ENCODE measurements at places on chromosomes 5 and 9.

DNA sequence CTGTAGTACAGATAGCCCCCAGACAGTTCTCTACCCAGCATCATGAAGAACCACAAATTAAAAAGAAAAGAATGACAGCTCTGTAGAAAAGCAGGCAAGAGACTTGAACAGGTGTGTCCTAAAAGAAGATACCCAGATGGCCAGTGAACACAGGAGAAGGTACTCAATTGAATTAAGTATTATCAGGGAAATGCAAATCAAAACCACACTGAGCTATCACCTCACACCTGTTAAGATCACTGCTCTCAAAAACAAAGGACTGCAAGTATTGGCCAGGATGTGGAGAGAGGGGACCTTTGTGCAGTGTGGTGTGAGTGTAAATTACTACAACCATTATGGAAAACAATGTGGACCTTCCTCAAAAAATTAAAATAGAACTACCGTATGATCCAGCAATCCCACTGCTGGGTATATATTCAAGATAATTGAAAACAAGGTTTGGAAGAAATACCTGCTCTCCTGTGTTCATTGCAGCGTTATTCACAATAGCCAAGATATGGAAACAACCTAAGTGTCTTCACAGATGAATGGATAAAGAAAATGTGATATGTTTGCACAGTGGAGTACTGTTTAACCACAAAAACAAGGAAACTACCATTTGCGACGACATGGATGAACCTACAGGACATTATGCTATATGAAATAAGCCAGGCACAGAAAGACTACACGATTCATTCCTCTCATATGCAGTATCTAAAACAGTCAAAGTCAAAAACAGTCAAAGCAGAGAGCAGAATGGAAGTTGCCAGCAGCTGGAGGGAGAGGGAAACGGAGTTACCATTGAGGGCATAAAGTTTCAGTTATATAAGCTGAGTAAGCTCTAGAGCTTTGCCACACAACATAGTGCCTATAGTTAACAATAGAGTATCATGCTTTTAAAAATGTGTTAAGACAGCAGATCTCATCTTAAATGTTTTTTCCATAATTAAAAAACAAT lies 102.6 kb downstream of the WNK2 start:
- DNase-seq: no peak

DNA sequence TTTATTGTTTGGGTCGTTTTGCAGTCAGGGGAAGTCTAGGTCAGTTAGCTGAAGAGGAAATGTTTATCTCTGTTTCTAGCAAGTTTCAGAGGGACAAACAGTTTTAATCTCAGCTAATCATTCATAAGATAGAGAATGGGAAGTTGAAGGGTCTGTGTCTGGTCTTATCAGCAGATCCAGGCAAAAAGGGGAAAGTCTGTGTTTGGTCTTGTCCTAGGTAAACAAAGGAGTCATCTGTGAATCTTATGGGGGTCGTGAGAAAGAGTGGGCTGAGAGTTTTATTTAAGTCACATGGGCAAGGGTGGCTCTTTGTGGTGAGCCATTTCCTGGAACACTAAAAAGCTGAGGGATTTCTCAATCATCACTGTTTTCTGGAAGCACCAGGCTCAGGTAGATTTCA lies 5.6 kb upstream of the SNCAIP start:
- DNase-seq: no peak

DNA sequence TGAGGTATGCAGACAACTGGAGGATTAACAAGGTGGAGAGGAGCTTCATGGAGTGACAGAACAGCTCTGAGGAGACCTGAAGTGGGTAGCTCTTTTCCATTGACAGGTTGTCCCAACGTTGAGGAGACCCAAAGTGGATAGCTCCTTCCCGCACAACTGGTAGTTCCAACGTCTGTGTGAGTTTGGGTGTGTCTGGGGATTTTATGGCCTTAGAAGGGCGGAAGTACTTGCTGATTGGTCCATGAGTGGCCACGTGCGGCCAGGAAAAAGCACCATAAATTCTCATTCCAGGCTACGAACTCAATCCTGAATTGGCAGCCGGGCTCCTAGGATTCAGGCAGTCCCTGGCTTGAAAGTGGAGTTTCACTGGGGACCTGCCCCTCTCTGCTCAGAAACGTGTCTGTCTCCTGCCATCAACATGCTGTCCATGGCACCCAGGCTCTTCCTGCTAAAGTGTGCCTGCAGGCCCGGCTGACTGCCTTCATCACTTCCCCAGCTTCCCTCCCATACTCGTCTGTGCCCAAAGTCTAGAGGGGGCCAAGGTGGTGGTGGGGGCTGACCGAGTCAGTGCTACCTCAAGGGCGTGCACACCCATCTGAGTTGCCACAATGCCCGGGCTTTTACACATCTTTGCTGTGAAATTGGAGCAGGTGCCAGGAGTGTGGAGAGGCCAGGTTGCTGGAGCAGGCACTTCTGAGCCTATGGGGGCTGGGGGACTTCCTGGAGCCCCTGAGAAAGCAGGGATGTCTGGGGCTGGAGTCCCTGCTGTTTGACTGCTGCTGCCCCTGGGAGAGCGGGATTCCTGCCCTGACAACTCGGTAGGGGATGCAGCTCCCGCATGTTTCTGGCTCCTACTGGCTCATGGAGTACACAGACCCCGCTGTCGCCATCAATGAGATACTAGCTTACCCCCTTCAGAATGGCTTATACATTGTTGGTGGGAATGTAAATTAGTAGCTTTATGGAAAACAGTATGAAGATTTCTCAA lies 2034.6 kb upstream of the ACO1 start:
- no peak for DNase-seq

GRCh38 chr9:95808011-95808410 lies 67.5 kb upstream of the ERCC6L2 start:
- no peak for DNase-seq

GRCh38 chr9:19630760-19631159 lies 158.1 kb downstream of the SLC24A2 start:
- no peak for DNase-seq

DNA sequence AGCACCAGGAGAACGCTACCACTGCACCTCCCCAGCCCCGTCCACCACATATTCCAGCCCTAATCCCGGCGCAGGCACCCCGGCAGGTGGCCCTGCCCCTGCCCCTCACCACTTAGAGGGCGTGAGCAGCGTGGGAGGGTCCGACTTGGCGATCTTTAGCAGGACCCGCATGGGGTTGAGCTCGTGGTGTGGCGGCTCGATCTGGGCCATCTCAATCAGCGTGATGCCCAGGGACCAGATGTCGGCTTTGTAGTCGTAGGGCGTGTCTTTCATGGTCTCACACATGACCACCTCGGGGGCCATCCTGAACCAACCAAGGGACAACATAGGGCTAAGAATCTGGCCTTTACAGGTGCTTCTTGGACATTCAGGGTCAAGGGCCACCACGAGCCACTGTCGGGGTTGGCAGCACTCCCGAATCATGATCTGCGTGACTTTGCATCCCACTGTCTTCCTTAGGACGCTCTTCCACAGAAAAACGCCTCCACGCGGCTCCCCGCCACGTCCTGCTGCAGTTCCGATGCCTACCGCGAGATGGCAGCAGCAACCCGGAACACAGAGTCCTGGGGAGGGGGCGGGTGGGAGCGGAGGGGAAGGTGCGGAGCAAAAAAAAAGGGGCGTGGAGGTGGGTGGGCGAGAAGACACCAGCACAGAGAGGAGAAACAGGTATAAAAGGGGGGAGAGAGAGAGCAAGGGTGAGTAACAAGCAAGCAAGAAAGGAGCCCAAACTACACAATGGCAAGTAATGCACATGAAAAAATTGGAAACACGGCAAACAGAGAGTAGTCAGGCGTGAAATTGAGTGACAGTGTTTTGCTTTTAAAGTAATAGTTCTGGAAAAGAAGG lies 81.3 kb downstream of the STK10 start:
- no peak for DNase-seq

GRCh38 chr5:148830211-148830610 lies 3.8 kb downstream of the ADRB2 start:
- DNase-seq: no peak

DNA sequence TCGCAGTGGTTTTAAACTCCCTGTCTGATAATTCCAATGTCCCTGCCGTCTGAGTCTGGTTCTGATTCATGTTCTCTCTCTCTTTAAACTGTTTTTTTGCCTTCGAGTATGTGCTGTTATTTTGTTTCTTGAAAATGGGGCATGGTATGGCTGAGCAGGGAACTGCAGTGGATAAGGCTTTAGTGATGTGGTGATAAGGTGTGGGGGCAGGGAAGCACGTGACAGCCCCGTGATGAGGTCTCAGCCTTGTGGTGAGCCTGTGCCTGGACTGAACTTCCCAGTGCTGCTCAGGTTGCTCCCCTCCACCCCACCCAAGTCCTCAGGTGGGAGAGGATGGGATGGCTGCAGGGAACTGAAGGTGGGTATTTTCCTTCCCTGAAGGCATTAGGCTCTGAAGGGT lies 5.5 kb upstream of the ZNF354B start:
- DNase-seq: no peak

GRCh38 chr5:78639791-78640190 lies 8.8 kb downstream of the LHFPL2 start:
- no peak for DNase-seq

DNA sequence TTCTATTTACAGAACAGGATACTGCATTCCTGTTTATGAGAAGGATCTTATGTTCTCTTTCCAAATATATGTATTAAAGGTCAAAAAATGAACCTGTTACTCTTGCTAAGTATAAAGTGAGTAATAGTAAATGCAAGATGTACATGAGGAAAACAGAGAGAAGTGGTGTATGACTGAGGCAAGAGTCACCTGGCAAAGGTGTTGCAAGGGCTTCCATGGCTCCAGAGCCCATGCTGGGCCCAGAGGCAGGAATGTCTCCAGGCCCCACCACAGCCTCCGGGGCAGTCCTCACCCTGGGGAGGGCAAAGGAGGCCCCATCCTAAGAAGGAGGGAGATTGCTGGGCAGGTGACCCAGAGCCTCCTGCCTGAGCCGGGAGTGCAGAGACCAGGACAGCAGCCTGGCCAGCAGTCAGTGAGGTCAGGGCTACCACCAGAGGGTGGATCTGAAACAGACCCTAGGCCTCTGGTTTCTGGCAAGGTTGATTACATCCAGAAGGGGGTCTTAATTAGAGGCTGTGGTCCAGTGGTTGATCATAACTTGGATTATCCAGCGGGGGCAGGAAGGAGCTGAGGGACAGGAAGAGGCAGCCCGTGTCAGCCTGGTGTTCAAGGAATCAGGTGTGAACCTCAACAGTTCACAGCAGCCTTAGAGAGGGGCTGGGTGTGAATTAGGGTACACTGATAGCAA lies 57.3 kb upstream of the CPLX2 start:
- DNase-seq: no peak

DNA sequence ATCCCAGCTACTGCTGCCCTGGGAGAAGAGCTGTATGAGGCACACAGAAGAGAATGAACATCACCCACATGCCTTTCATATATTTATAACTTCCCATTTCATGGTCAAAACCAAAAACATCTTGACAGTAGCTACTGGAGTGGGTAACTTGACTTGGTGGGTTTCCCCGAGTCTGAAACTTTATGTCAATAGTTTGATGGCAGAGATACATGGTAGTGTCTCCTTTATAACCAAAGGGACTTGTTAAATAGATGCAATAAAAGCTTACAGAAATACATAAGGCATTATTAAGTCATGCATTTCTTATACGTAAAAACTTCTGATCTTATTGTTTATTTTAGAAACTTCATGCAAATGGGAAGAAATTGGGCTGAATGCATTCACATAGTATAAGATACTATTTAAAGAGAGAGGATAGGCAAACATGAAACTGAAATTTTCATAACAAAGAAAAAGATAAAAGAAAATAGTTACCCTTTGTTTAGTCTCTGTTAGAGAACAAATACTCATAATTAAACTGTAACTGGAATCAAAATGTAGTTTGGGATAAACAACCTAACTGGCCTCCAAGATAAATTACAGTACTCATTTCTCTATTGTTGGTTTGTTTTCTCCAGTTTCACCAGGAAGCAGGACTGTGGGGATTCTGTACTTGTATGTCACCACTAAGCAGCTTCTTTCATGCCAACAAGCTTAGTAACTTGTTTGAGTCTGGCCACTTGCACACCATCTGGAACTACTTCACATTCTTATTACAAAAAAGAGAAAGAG lies 459.3 kb upstream of the MEF2C start:
- no peak for DNase-seq

- DNase-seq: no peak
These were observed 3.0 kb downstream of the NOXA1 start for GRCh38 chr9:137426018-137426681.

DNA sequence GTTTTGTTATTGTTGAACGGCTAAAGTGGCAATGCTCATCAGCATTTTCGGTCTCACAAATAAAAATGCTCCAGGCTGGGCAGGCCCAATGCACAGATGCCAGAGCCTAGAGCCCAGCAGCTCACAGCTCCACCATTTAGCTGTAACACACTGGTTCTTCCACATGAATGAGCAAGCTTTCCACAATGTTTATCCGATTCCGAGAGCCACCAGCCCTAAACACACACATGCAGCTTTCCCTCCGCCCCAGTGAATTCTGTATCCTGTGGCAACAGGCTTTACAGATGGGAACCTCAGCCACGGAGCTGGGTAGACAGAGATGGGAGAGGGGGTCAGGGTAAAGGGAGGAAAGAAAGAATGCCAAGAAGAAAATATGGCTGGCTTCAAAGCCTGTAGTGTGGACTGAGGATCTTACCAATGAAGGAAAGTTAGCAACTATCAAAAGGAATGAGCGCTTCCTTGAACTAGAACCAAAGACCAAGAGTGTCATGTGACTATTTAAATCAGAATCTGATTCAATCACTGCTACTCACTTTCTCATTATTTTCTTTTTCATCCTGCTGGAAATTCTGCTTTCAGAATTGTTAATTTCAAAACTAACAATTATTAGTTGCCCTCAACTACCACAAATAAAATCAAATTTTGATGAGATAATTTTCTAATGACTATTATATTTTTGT lies 77.1 kb downstream of the MRPS27 start:
- no peak for DNase-seq

DNA sequence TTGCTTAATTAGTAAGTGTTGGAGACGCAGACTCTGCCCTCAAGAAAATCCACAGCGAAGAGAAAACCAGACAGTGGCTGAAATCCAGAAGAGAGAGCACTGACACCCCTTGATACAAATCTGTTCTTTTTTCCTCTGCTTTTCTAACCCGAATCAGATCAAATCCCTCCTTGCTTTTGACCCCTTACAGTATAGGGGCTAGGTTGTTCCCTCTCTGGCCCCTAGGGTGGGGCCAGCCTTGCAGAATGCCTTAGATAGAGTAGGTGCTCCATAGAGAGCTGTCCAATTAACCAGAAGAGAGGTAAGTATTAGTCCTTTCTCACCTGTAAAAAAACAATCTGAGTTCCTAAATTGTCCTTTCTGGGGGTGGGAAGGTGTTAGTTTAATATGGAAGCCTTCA lies 10.1 kb downstream of the C1QTNF2 start:
- DNase-seq: no peak

DNA sequence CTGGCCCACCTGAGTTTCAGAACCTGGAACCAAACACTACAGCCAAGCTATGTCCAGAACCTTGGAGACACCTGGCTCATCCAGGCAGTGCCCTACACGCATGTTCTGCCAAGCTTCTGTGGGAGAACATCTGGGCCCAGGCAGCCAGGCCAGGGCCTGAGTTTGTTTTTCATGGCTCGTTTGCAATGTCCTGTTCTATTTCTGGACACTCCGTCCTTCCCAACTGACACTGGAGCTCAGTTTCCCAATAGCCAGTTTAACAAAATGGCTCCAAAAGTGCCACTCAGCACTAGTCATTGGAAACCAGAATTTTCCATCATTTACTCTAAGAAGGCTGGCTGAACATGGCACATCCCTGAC lies 38.6 kb downstream of the SH3RF2 start:
- DNase-seq: no peak

GRCh38 chr5:173331956-173332479 lies 3.8 kb upstream of the STC2 start:
- peak; percentile 68 for DNase-seq

Measured in stimulated activated CD8-positive, alpha-beta memory T cell treated with anti-CD3 and anti-CD28 coated beads, Interleukin-7, amount 100 ng/mL, for 48 hours (primary cell).